Tibial nerve (tissue), 4 donors: ENCODE measurements at places on chromosomes 7 and 10. TPM values are rescaled to one million over a fixed set of nuclear protein-coding genes. Genes with fewer than 3 reads are reported as not detected.
A peak's percentile ranks its signal among the peaks of the same experiment; 100 is the strongest.

DNA sequence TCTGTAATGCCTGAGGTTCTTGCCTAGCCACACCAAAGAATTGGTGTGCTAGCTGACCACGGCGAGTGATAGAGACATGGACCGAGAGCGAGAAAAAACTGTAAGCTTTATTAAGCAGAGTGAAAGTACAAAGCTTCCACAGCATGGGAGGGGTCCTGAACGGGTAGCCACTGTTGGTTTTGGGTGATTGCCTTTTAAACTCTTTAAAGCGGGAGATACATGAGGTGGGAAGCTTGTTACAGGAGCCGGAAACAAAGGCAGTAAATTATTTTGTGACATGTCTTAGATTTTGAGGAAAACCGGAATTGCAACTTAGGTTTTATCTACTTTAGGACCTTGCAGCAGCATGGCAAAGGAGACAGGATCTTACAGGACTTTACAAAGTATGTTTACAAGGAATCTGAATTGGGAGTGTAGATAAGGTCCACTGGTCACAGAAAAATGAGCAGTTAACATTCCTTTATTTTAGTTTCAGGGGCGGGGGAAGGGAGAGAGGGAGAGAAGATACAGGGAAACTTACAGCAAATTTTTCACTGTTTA, 252.7 kb upstream of the MBL2 start:
- no peak for DNase-seq

DNA sequence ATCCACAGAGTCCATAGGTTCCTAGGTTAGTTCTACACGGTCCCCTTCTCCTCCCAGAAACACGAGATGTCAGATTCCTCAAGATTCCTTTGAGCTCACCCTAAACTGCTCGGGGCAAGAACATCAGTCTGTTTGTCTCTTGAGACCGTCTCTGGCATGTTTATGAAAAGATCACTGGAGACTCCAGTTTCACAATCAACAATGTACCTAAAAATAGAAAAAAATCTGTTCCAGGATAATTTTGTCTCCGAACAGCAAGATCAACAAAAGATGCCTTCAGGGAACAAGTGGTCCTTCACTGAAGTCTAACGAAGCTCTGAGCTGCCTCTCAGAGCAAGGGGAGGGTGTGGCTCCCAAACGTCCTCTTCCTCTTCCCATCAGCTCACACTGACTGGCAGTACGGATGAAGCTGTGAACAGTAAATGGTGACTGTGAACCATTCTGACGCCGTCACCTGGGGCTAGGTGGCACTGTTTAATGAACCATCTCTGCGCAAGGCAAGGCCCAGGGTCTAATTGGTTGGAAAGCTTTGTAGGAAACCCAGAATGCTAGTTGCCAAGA, 156.2 kb upstream of the LYZL1 start:
- DNase-seq, result no peak

DNA sequence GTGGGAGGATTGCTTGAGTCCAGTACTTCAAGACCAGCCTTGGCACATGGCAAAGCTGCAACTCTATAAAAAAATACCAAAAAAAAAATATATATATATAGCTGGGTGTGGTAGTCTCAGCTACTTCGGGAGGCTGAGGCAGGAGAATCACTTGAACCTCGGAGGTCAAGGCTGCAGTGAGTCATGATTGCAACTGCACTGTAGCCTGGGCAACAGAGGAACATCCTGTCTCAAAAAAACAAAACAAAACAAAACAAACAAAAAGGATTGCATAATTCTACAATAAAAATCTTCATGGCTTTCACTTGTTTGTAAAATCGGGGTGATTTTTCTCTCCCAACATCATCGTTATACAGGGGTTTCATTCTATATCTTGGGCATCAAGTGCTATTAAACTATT, 35.1 kb downstream of the GUSB start:
- no peak for DNase-seq

GRCh38 chr7:5429253-5429856, 5.7 kb upstream of the TNRC18 start:
- DNase-seq, result no peak

DNA sequence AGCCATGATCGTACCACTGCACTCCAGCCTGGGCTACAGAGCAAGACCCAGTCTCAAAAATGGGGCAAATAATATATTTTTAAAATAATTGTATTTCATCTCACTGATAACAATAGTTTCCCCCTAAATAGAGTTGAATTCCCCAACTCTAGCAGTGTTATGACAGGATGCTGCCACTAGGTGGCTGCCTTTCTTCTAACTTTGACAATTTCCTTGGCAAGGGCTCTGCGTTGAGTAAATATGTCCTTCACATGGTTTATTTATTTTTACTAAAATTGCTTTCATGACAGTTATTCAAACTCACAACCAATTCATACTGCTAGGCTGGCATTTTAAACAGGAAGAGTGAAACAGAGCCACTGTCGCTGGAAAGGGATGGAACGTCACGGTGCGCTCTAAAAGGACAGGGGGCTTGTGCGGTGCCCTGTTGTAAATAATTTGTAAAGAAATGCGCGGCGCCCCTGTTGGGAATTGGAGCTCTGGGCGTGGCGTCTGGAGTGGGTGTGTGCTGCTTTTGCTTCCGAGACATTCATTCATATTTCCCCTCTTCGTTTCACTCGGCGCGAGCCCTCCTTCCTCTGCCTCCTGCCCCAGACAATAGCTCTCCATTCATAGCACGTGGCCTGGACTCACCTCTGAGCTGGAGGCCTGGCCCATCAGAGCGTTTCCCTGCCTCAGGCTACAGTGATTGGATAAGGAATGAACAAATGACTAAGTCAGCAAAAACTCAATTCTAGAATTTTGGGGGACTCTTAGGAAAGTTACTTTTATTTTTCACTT, 20.5 kb upstream of the PITRM1 start:
- peak; percentile 82 for DNase-seq

DNA sequence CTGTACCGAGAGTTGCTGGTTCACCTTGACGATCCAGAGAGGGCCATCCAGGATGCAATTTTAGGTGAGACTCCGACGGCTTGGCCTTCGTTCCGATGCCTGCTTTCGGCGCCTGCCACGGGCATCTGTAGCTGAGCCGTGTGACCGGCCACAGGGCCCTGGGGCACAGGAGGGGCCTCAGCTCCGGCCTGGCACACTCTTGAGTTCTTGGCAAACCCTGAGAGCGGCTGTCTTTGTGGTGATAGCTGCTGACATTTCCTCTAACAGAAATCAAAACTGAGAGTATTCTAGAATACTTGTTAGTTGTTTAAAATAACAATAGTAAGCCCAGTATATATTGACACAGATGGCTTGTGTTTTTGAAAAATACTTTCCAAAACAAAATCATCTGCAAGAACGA, 52.2 kb upstream of the SUN1 start:
- DNase-seq, result no peak

DNA sequence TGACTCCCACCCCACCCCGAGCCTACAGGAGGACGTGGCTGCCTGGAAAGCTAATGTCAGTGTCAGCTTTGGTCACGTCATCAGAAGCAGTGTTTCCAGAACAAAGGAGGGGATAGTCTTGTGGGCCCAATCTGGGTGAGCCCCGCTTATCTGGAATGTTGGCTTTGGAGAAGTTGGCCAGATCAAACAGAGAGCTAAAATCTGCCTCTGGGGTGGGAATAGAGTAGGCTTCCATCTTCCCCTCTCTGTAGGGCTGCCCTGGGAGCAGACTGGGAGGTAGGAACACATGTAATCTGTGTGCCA, 32.5 kb downstream of the SRRM3 start:
- no peak for DNase-seq

- DNase-seq, result no peak
Observed at GRCh38 chr7:28560767-28561166, 148.4 kb downstream of the CREB5 start.

DNA sequence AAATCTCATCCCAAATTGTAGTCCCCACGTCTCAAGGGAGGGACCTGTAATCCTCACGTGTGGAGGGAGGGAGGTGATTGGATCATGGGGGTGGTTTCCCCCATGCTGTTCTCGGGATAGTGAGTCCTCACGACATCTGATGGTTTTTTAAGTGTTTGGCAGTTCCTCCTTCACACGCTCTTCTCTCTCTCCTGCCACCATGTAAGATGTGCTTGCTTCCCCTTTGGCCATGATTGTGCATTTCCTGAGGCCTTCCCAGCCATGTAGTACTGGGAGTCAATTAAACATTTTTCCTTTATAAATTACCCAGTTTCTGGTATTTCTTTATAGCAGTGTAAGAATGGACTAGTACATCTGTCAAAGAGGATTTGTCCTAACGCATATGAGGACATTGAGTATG, 59.5 kb downstream of the RGS10 start:
- DNase-seq, result no peak

Gene SMKR1
- not detected for total RNA-seq

Gene SLC16A12
- 42.2 TPM for total RNA-seq

Gene CRYGN
- total RNA-seq, result not detected

Gene WIPF3
- 4.2 TPM for total RNA-seq

Gene OR2A42
- total RNA-seq, result not detected
